Fibroblast of skin of right biceps (primary cell): ENCODE measurements at places on chromosomes 1 and 21.

GRCh38 chr21:30710499-30710898 lies 8.1 kb downstream of the KRTAP21-3 start:
- DNase-seq, result peak; percentile 11

- no peak for DNase-seq
Observed at GRCh38 chr1:53543130-53543777, 84.1 kb downstream of the DMRTB1 start.

DNA sequence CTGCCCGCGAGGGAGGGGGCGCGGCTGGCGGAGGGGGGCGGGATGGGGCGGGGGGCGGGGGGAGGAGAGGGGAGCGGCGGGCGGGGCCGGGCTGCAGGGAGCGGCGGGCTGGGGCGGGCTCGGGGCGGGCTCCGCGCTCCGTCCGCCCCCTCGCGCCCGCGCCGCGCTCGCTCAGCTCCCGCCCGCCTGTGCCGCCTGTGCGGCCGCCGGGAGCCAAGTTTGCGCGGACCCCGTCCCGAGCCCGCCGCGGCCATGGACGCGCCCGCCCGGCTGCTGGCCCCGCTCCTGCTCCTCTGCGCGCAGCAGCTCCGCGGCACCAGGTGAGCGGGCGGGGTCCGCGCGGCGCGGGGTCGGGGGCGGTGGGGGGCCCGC lies at the start of gene GABRD:
TSS of gene GABRD (plus strand) at position 174 of the 372 bp plus-strand sequence. CDS start at position 253, 79 bp downstream.
- no peak for DNase-seq

DNA sequence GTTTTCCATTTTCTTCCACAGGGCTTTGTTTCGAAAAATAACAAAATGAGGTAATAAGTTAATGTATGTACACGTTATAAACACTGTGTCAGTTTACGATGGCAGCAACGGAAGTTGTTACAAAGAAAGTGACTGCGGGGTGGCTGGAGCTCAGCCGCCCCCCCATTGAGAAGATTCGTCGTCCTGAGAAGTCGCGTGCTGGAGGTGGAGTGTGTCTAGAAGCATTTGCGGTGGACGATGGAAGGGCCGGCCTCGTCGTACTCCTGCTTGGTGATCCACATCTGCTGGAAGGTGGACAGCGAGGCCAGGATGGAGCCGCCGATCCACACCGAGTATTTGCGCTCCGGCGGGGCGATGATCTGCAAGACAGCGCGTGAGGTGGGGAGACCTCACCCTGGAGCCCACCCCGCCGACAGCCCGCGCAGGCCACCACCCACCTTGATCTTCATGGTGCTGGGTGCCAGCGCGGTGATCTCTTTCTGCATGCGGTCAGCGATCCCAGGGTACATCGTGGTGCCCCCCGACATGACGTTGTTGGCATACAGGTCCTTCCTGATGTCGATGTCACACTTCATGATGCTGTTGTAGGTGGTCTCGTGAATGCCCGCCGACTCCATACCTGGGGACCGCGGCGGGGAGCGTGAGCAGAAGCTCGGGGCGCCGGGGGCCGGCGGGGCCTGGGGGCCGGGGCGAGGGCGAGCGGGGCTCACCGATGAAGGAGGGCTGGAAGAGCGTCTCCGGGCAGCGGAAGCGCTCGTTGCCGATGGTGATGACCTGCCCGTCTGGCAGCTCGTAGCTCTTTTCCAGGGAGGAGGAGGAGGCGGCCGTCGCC lies 2.4 kb downstream of the ACTA1 start:
- no peak for DNase-seq

DNA sequence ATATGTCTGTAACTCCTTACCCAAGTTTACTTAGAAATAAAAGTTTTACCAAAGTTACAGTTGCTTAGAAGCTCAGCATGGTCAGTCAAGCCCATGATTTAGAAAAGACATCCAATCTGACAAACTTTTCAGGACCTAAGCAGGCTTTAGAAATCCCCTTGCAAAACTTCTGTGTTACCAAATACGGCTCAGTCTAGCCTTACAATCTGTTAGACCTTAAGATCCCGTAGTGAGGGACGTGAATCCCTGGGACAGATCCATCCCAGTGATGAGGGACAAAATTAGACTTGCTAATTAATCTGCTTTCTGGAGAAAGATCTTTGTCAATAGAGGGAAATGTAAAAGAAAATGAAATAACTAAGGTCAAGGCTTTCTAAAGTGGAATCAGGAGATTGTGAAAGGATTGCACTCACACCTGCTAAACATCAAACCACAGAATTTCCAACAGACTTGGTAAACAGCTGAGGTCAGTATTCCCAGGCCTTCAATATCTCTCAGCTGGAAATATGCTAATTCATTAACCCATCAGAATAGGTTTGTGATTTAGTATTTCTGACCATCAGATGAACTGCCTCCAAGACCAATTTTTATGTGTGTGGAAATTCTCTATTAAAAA lies 375.3 kb downstream of the DUSP10 start:
- no peak for DNase-seq

DNA sequence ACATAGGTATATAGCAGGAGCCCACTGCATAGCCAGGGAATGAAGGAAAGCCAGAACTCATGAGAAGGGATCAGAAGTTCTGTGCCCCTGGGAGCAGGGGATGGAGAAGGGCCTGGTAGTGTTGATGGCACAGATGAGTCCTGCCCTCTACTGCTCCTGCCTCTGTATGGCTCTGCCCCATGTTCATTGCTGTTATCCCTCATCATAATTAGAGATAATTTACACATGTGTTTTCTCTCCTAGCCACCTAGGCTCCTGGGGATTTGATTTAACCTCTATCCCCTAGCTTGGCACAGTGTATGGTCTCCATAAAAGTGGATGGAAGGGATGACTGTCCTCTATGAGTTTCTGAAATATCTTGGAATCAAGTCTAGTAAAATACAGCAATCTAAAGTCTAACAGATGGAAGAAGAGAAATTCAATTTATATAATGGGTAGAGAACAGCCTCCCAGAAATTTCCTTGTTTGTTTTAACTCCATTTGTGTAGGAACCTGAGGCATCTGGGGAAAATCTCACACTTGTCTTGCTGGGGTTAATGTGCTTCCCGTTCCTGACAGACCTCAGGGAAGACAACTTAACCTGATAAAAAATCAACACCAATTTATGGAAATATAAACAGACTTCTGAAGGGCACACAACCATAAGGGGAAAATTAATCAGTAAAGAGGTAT lies 393.8 kb downstream of the HHAT start:
- DNase-seq, result no peak

DNA sequence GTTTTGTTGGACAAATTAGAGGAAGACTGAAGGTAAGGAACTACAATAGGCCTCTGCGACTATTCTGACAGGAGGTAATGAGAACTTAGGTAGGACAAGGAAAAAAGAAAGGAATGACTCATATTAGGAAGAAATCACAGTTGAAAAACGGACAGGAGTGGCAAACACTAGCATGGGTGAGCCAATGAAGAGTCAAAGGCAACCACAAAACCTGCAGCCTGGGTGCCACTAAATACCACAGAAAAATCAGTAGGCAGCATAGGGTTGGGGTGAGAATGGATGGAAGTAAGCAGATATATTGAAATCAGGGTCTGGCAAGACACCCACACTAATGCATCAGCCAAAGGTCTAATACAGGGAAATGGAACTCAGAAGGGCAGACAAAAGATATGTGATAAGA lies 10.0 kb downstream of the RBM34 start:
- no peak for DNase-seq

DNA sequence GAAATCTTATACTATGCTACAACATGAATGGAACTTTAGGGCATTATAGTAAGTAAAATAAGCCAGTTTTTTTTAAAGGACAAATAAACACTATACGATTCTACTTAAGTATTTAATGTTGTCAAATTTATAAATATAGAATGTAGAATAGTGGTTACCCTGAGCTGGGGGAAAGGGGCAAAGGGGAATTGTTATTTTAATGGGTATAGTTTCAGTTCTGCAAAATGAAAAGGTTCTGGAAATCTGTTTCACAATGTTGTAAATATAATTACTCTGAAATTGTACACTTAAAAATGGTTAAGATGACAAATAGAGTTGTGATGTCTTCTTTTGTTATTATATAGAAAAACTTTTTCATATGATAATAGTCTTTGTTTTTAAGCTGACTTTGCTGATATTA lies 366.3 kb downstream of the MRPL39 start:
- DNase-seq, result no peak

- no peak for DNase-seq
Observed at GRCh38 chr1:204937901-204938300, 67.2 kb downstream of the NFASC start.

GRCh38 chr1:27994060-27994459 lies 34.3 kb downstream of the XKR8 start:
- DNase-seq, result no peak

DNA sequence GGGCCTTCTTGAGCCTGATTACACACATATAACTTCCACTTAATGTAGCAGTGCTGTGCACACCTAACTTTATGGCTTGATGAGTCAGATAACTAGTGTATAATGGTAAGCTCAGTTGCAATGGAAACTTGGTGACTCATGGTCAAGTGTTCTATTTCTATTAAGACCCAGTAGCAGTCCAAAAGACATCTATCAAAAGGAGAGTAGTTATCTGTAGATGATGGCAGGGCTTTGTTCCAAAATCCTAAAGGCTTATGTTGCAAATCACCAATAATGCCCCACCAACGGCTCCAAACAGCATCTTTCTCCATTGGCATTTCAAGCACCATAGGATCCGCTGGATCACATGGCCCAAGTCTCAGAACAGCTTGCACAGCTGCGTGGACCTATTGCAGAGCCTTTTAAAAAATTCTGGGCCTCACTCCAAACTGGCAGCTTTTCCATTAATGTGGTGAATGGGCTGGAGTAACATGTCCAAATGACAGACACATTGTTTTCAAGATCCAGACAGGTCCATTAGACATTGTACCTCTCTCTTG lies 566.8 kb upstream of the USP24 start:
- DNase-seq, result peak; percentile 87

DNA sequence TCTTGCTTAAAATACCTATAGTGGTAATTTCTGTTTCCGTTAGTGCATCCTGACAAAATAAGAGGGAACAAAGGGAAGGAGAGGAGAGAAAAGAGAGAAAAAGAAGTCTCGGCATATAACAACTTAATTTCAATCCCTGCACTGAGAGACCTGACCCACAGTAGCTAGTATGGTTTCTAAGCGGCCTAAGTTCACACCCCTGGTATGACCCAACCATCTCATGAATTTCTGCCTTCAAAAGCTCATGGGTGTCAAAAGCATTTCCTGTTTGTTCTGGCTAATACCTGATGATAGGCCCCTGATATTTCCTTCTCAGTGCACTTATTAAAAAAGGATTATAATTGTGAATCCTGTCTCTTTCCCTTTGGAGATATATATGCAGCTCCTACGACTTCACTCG lies 32.1 kb upstream of the RGS1 start:
- no peak for DNase-seq

GRCh38 chr21:43274946-43275310 lies 106.1 kb downstream of the CRYAA start:
- no peak for DNase-seq

DNA sequence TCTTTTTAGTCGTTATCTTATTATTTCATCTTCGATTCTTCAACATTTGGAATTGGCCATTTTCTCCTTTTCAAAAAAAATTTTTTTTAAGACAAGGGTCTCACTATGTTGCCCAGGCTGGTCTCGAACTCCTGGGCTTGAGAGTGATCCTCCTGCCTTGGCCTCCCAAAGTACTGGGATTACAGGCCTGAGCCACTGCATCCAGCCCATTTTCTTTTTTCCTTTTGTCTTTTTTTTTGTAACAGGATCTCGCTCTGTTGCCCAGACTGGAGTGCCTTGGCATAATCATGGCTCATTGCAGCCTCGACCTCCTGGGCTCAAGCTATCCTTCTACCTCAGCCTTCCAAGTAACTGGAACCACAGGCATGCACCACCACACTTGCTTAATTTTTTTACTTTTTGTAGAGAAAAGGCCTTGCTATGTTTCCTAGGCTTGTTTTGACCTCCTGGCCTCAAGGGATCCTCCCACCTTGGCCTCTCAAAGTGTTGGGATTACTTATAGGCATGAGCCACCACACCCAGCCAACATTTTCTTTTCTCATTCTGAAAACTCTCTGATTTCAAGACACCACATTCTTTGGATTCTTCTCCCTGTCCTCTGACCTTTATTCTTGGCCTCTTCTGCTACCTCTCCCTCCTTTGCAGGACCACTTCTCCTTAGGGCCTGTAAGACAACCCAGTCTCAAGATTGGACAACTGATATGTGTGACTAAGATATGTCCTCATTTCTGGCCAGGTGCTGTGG lies 6.0 kb upstream of the MAP1LC3C start:
- DNase-seq, result no peak

DNA sequence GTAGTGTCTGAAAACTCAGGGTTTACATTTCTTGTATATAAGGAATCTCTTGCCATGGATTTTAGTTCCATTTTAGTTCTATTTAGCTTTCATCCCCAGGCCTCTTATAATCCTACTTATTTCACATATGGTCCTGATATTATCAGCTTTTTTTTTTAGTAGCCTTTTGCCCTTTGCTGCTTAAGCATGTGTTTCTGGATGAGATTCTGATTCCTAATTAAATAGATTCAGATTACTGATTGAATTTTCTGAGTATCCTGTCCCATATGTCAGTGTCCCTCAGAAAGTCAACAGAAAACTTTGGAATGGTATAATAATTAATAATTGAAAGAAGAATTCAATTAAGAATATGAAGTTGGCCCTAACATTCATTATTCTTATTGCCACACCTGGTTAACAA lies 134.7 kb upstream of the HOOK1 start:
- DNase-seq, result no peak

DNA sequence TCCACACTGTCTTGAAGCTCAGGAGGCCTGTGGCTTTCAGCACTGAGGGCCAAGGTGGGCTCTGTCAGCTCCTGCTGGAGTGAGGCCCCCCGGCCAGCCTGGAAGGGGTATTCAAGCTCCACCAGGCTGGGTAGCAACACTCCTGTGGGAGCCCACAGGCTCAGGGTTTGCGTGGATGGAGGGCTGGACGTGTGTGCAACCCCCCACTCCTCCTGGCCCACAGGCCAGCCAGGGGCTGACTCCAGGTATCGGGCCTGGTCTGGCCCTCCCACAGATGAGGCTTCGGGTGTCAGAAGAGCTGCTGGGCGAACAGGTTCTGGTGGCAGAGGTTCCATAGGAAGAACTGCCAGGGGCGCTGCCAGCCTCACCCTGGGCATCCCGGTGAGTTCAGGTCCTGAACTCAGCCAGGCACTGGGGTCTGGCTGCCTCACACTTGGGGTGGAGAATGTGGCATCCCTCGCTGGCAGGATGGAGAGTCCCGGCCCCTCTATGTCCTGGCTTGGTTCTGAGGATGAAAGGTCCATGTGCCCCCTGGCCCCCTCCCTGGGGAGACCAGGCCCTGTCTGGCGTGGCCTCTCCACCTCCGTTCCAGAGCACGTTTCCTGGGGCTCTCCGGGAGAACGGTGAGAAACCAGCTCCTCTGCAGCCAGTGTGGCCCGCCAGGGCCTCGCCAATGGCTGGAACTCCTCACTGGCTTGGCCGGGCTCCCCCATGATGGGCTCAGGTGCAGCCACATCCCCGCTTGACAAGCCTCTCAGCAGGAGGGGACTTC lies 64.6 kb upstream of the TARDBP start:
- no peak for DNase-seq

- no peak for DNase-seq
Observed at GRCh38 chr1:86926883-86927282, 12.4 kb downstream of the HS2ST1 start.

DNA sequence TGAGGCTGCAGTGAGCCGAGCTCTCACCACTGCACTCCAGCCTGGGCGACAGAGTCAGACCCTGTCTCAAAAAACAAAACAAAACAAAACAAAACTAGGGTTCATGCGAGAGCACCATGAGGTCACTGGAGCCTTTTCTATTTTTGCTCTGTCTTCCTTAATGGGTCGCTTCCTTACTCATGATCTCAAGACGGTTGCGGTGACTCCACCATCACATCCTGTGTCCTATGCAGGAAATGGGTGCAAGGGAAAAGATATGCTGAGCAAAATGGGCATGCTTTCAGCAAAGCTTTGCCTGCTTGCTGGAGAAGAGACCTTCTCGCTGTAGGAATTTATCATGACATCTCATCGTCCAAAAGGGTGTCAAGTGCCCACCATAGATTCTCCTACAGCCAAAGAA lies 36.4 kb downstream of the WNT9A start:
- no peak for DNase-seq
